CD4-positive, alpha-beta T cell treated with Interleukin-6 at 100 ng/mL for 8 hours (primary cell): ENCODE measurements at places on chromosomes 5 and 9.
A peak's percentile ranks its signal among the peaks of the same experiment; 100 is the strongest.

- DNase-seq, result peak; percentile 28
These were observed 1.1 kb downstream of the CTNNAL1 start for GRCh38 chr9:109012009-109012875.

DNA sequence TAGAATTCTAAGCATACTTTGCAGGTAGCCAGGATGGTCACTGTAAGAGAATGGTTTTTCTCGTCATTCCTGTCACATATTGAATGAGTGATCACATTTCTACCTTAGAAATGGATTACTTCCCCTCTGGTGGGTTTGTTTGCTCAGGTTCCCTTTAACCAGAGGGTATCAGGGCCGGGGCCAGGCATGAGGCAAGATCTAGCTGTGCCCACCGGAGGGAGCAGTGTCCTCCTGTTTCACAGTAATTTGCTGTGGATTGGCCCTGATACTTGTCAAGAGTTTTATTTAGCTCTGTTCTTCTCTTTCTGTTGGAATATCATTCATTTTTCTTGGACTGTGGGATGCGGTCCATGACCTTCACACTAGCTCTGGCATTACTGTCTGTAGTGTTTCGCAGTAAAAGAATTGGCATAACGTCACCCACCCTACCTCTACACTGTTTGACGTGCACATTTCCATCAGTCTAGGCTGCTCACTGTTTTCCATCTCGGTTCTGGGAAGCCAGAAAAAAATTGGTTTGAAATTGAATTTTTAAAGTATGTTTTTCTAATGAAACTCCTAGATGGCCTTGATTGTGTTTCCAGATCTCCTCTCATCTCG is 42.4 kb upstream of the ZBED3 start:
- no peak for DNase-seq

GRCh38 chr5:52010454-52010853 is 627.2 kb downstream of the ISL1 start:
- no peak for DNase-seq

DNA sequence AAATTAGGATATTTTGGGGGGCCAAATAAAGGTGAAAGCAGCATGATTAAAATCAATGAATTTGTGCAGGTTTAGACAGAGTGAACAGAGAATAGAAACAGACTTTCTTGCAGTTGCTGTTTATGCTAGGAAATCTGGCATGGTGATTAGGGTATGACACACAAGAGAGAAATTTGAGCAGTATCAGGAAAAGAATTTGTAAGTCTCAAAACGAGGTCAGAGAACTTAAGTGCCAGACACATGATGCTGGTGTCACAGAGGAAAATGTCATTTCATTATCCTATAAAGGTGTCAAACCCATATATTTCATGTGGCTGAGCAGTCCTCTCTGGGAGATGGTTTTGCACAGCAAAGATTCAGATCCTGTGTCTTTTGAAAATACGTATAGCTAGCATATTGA is 15.7 kb downstream of the LVRN start:
- no peak for DNase-seq

- no peak for DNase-seq
These were observed 16.6 kb downstream of the SQSTM1 start for GRCh38 chr5:179837076-179838011.

DNA sequence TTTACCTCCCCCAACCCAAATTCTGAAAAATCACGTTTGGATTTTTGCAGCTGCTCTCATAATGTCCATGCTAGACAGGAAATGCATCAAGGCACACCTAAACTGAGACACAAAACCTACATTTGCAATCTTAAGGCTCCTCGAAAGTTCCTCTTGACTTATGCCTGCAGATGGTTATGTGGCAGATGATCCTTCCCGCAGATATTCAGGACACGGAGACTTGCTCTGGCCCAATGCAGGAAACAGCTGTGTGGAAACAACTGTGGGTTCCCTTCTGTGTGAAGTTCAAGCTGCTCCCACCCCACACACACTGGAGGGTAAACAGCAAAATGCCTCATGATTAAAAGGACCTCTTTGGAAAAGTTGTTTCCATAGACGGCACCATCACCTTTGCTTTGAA is 253.8 kb downstream of the EBF1 start:
- no peak for DNase-seq

DNA sequence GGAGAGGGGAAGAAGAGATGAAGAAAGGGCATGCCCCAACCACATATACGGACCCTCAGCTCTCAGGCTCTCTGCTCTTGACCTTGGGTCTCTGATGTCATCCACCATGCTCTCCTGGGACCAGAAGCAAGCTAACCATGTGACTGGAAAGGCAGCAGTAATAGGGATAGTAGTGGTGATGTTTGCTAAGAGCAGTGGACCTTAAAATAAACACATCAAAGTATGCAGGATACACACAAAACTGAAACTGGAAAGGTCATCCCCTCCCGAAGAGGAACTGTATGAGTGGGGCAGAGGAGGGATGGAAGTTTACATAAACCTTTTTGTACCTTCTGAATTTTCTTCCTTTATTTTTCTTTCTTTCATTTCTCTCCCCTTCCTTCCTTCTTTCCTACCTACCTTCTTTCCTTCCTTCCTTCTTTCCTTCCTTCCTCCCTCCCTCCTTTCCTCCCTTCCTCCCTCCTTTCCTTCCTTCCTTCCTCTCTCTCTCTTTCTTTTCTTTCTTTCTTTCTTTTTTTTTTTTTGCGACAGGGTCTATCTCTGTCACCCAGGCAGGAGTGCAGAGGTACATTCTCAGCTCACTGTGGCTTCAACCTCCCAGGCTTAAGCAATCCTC is 8.1 kb upstream of the PTPN3 start:
- DNase-seq, result no peak

- DNase-seq, result peak; percentile 84
These were observed 74.1 kb downstream of the SERINC5 start for GRCh38 chr5:80181618-80182211.

DNA sequence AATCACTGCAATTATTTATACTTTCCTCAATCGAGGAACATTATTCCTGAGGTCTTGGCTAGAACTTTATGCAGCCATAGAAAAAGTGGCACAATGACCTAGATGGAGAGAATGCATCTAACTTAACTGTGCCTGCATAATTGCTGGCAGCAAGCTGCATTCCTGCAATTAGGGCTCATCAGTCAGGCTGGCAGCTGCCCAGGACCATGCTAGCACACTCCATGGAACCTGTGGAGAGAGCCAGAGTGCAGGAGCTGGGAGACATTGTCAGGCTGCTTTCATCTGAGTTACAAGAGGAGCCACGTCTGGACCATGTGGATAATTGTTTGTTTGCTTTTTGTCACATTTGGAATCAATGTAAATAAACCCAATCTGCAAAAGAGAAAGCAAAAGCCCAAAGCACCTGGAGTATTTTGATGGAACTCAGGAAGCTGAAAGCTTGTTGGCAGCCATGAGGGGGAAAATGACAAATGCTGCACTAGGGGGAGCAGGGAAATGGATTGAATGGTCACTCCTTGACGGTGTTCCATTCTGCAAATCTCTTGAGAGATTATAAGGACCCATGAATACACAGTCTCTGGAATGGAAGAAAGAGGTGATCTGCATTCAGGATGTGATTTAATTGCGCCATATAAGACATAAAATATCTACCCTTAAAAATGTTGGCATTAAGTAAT is 839.9 kb downstream of the MAT2B start:
- DNase-seq, result no peak

- no peak for DNase-seq
These were observed 8.6 kb upstream of the PHYKPL start for GRCh38 chr5:178241231-178241663.
